ENCODE measurements at places on chromosomes 16 and 17. TPM values are rescaled to one million over a fixed set of nuclear protein-coding genes. Genes with fewer than 3 reads are reported as not detected.
A peak's percentile ranks its signal among the peaks of the same experiment; 100 is the strongest.

DNA sequence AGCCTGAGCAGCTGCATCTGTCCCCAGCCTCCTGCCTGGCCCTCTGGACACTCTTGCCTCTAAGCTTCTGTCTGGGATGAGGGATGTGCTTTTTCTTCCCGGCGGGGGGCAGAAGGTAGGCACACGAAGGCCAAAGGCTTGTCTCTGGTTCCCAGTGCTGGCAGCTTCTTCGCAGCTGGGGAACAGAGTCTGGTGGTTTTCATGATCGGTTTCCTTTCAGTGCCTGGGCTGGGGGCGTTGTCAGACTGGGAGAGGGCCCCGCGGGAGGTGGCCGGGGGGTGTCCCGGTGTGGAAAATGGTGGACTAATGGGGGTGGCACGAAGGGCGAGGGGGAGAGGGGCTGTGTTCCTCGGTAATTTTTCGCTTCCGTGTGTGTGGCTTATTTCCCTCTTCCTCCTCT lies 988 bp downstream of the RAP1GAP2 start:
- no peak for DNase-seq

DNA sequence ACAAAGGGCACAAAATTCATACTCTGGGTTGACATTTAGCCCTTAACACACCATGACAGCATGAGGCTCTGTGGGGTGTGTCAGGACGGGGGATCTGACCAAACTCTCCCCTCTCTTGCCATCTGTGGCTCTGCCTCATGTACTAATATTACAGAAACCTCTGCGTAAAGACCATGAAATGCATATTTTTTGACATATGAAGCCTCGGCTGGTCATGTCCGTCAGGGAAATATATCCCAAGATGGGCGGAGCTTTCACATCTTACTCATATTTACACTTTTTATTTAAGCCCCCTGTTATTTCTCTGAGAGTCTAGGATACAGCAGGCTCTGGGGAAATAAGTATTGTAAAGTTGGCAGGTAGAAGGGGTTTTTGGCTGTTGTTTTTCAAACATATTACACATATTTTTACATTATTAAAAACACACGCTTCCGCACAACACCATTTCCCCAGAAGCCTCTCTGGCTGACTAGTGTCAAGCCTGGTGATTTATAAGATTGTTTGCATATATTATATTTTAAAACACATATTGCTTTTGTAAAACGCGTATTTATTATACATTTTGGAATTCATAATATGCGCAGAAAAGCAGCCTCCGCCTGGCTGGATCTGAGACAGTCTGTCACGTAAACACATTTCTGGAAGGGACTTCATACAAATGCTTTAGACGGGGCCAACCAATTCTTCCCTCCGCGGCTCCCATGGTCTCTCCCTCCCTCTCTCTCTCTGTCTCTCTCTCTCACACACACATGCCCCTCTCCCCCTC lies 237.7 kb upstream of the ZFHX3 start:
- DNase-seq = no peak

DNA sequence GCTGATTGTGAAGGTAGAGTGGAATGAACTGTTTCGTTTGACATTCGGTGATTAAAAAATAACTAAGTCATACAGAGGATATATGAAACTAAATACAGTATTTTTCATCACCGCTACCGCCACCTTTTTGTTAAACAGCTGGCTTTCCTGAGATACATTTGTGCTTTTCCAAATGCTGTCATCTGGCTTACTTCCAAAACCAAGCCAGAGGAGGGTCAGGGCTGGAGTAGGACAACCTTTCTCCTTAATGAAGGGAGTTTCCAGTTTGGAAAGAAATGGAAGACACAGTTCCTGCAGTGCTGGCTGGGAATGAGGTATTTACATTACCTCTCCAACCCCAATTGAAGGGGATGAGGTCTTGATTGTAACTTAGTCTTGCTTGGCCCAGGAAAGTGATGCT lies 3.2 kb downstream of the TNRC6C start:
- DNase-seq = no peak

GRCh38 chr16:79312502-79312901 lies 288.0 kb downstream of the MAF start:
- no peak for DNase-seq

- no peak for DNase-seq
These were observed 5.8 kb upstream of the MYCBPAP start for GRCh38 chr17:50502301-50502990.

- no peak for DNase-seq
These were observed 18.6 kb downstream of the TNFRSF13B start for GRCh38 chr17:16953347-16953746.

- no peak for DNase-seq
These were observed 12.0 kb downstream of the PLA2G10 start for GRCh38 chr16:14682121-14682520.

DNA sequence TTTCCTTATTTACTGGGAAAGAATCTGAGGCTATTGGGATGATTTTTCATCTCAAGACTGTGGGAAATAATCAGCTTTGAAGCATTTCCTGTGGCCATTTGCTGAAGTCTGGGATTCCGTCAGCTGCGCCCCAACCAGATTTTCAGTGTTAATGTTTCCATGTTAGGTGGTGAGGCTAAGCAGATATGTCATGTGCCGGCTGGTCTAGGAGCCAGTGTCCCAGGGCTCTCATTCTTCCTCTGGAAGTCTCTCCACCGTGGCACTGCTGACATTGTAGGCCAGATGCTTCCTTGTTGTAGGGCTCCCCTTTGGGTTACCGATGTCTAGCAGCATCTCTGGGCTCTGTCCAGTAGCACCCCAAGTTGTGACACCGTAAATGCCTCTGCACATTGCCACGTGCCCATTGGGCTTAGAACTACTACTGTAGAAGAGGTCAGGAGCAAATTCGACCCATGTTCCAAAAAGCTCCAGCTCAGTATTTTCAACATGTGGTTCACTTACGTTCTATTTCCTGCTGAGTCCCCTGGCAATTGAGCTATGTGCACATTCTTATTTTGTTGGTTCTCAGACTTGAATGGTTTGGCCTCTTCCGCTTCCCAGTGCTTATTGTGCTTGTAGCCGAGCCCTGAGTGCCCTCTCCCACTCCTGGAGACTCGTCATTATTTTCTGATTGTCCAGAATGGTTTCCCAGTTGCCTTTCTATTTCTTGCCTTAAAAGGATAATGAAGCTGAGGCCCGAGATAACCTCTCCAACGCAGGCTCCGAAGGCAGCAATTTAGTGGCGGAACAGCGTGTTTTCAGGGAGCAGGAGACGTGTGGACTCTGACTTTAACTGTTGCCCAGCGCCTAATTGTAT lies 82.2 kb downstream of the SPECC1 start:
- DNase-seq = no peak

GRCh38 chr17:81453712-81454111 lies 58.5 kb downstream of the BAHCC1 start:
- no peak for DNase-seq

DNA sequence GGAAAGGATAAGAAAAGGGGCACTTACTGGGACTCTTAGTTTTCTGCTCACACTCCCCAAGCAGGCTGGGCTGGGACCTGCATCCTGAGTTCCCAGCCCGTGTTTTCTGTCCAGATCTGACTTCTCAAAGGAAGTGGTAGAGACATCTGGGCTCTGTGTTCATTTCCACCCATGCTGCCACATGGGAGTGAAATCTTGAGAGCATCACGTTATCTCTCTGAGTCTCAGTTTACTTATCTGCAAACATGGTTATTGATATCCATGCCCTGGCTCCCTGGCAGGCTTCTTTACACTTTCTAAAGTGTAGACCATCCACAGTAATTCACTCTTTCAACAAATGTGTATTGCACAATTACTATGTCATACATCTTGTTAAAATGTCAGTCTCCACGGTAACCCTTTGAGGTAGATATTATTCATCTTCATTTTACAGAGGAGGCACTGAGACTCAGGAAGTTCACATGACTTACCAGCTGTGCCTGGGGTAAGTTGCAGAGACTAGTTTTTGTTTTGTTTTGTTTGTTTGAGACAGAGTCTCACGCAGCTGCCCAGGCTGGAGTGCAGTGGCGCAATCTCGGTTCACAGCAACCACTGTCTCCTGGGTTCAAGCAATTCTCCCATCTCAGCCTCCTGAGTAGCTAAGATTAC lies 3.4 kb downstream of the ZNF688 start:
- DNase-seq = peak; percentile 74

DNA sequence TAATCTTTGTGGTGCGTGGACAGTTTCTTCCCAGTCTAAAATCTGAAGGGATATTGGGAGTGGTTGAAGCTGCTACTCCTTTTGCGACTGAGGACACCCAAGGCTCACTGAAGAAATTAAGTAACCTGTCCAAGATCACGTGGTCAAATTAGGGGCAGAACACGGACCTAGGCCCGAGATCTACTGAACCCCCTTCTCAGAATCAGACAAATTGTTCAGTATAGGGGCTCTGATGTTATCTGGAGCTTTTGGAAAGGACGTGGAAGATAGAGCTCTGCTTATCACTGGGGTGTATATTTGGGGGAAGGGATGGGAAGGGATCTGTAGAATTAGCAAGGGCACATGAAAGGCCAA lies 857 bp downstream of the TANGO6 start:
- DNase-seq = no peak

GRCh38 chr17:48546137-48546923 lies 1.4 kb upstream of the HOXB2 start:
- DNase-seq = peak; percentile 53

- no peak for DNase-seq
These were observed 30.1 kb downstream of the NLRC3 start for GRCh38 chr16:3546986-3547682.

DNA sequence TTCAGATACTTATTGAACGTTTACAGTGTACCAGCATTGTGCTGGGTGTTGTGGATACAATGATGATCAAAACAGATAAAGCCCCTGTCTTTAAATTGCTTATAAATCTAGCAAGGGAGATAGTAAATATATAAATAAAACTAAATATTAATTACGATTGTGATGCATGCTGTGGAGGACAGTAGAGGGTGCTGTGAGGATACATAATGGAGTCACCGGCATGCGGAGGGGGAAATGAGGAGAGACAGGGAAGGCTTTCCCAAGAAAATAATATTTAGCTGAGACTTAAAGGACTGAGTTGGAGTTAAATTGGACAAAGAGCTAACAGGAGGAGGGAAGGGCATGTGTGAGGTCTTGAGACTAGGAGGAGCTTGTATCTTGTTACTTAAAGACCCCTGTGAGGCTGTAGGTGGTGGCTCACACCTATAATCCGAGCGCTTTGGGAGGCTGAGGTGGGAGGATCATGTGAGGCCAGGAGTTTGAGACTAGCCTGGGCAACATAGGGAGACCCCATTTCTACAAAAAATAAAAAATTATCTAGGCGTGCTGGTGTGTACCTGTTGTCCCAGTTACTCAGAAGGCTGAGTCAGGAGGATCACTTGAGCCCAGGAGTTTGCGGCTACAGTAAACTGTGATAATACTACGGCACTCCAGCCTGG lies 2.4 kb downstream of the DHRS7B start:
- DNase-seq = peak; percentile 61

- peak; percentile 69 for DNase-seq
These were observed 3.6 kb downstream of the OSGIN1 start for GRCh38 chr16:83956336-83957289.

DNA sequence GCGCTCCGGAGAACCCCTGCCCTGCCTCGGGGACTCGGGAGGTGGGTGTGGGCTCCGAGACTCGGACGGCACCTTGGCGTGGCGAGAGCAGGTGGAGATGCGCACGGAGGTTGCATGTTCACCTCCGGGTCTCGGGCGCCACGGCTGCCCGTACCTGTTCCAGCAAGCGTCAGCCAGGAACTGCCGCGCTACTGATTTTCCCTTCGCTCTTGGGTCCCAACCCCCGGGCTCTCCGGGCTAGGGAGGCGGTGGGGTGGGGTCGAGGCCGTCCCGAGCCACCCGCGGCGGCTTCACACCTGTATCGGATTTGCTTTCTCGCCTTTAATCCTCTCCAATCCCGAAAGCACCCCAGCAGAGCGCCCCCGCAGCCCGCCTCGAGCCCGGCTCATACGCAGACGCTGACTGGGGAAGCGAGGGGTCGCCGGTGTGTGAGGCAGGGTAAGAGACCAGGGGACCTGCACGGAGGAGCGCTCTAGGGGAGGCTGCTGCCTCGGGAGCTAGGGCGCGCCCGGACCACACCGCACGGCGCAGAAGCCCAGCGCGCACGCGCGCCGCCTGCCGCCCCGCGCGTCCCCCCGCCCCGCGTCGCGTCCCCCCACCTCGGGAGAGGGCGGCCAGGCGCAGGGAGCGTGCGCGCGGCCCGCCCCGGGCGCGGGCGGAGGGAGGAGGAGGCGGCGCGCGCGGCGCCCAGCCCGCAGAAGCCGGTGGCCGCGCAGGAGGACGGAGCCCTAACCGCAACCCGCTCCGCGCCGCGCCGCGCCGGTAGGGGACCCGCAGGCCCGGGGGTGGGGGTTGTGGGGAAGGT lies at the start of gene DUSP14:
Gene DUSP14 (plus strand): TSS at position 695 of the 805 bp plus-strand sequence. CDS start 22,382 bp downstream, outside the sequence.
- peak; percentile 86 for DNase-seq

The GPR142 gene
- not detected for total RNA-seq

The ACBD4 gene
- total RNA-seq = 3.5 TPM

The KRT33A gene
- total RNA-seq = not detected

The SDK2 gene
- total RNA-seq = not detected

The CEP112 gene
- total RNA-seq = 35.3 TPM
